ENCODE measurements at places on chromosomes 4 and X. TPM values are rescaled to one million over a fixed set of nuclear protein-coding genes. Genes with fewer than 3 reads are reported as not detected.

- no peak for DNase-seq
Measured at GRCh38 chrX:71171110-71171801, 26.6 kb downstream of the NLGN3 start.

DNA sequence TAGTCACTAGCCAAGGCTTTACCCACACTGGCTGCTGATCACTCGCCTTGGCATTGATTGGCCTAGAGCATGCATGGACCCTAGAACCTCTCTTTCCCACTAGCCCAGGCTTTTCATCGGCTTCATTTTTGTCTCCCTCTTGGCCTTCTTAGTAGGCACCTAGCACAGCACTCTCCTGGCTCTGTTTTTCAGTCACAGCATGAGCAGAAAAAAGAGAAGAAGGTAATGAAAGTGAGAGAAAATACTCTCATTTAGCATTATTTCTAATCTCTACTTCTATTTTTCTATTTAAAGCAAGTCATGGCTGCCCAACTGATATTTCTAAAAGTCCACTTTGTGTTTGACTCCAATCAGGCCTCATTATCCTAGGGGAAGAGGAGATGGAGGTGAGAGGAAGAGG, 267.2 kb downstream of the FBXO8 start:
- no peak for DNase-seq

GRCh38 chr4:151922811-151923210, 162.0 kb upstream of the GATB start:
- DNase-seq = no peak

DNA sequence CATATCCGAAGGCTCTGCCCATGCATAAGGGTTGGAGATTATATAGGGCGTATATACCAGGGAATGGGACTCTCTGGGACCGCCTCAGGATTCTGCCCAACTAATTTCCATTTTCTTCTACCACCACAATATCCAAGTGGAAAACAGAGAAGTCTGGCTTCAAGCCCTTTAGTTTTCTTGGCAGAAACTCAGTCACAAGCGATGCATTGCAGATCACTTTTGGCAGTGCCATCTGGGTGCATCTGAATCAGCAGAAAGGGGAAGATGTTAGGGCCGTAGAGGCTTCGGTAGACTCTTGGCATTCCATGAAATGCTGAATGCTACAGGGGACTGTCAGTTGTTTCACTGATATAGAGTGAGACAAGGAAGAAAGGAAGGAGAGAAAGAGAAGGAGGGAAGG, 94.1 kb upstream of the FAM9B start:
- no peak for DNase-seq

- peak; percentile 89 for DNase-seq
Measured at GRCh38 chrX:100409610-100410590, at the start of gene PCDH19. Gene PCDH19, minus strand, starts transcription at chrX:100410273. Its CDS starts 1,676 bp downstream, at chrX:100408597.

DNA sequence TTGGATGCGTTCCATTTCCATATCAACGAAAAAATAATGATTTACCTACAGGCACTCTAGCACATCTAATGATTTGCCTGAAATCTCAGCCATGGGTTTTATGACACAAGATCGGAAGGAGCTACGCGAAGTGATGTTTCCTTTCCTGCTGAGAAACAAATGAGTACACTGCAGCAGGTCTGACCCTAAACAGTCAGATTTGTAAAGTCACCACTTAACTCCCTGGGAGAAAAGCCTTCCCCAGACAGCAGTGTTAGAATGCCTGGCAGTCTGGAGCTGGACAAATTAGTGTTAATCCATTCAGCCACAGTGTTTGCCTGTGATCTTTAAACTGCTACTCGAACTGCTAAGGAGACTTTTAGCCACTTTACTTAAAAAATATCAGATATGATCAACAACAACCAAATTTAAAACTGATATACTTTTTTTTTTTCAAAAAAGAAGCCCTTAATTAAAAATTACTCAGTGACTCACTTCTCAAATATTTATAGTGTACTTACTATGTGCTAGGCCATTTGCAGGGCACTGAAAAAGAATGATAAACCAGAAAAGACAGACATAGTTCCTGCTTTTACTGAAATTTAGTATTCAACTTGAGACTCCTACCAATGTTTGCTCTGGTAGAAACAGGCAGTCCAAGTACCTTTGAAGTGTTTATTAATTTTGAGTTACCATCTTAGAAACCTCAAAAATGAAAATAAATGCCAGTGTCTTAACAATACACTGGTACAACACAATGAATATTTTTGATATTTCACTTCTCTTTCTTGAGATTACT, 104.5 kb downstream of the SHISA3 start:
- DNase-seq = peak; percentile 80

Gene BMX
- total RNA-seq = not detected

Gene TBC1D8B
- 1.6 TPM for total RNA-seq

GRCh38 chr4:6032249-6033244, 14.3 kb upstream of the C4orf50 start:
- DNase-seq = peak; percentile 14

- DNase-seq = no peak
Measured at GRCh38 chrX:55167124-55167803, 52.9 kb upstream of the PAGE5 start.

Gene WDR17
- total RNA-seq = 4.7 TPM
